Keratinocyte (primary cell): ENCODE measurements at places on chromosomes 5 and 9.

GRCh38 chr5:133114933-133115310 lies 63.1 kb downstream of the HSPA4 start:
- DNase-seq: no peak

- no peak for DNase-seq
Observed at GRCh38 chr9:115694014-115694413, 459.6 kb upstream of the PAPPA start.

- no peak for DNase-seq
Observed at GRCh38 chr9:88949425-88949824, 41.8 kb upstream of the S1PR3 start.

DNA sequence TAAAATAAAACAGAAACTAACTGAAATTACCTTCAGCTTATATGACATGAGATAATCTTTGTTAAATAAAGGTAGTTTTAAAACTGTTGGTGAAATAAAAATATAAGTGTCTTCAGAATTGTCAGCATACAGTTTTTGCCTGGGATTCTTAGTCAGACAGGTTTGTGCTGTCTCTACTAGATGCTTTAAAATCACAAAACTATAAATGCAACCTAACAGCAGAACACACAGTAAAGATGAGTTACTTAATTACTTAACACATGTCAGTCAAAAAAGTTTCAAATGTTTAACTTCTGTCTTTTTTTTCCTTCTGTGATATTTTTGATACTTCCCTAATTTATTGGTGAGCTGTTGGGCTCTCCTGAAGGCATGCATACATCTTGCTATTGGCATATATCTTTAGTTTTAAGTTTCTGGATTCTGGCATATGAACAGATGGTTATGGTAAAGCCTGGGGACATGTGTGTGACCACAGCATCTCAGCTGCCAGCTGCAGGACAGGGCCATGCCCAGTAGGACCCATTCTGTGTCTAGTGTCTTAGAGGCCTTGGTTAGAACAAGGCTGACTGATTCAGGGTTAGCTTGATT lies 231.1 kb upstream of the NUDT12 start:
- no peak for DNase-seq

DNA sequence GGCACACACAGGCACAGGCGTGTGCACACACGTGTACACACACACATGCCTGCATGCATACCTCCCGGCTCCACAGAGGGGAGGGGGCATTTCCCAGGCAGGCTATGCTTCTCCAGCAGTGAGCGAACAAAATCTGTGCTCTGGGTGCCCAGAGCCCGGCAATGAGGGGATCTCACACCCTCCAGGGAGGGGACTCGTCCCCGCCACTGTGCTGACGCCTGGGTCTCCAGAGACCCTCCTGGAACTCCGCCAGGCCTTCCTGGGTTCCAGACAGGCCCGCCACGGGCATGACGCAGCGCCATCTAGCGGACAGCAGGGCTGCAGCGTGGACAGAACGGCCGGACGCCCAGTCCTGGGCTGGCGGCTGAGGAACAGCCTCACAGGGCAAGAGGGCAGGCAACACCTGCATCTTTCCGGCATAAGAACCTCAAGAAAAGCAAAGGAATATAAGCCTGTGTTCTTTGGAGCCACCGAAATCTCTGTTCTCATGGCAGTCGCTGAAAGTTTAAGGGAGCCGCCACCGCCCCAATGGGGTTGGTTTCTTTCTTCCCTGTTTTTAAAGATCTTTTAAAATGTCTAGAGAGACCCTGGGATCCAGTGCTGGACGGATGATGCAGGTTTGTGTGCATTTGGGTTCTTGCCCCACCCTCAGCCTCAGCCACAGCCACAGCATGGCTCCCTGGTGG lies 135.6 kb upstream of the PPP1R26 start:
- no peak for DNase-seq
